ENCODE measurements at places on chromosomes 1 and 21.

DNA sequence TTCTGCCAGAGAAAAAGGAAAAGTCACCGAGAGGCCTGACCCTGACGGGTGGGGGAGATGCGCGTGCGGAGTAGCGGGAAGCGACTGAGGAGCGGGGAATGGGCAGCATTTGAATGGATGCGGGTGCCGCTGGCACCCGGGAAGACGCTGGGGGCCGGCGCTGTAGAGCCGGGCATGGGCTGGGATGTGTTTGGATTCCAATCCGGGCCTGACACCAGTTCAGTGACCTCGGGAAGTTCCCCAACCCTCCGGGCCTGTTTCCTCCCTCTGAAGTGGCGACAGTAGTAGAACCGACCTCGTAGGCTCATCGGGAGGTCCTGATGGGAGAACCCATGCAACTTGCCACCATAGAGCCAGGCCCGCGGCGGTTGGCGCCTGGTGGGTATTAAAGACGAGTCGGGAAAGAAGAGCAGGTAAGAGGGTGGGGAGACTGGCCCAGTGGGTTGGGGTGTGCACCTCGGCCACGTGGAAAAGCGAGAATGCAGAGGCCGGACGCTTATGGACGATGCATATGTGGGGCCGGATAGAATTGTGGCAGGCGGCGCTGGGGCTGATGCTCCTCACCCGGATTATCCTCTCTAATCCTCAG, 642 bp upstream of the SLC16A1 start:
- DNase-seq: peak; percentile 21

DNA sequence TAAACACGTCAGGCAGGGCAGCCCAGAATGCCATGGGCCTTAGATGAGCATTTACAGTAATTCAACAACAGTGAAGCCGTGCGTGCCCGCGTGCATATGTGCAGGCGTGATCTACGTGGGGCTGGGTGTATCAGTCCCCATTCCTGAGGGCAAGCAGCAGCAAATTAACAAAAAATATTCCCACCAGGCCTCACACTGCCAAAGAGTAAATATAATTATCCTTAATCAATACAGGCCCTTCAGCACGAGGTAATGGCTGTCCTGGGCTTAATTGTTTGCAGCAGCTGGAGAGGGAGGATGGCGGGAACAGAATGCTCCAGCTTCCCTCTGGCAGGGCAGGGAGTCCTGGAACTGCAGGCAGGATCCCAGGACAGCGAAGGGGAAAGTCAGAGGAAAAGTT, 91.8 kb downstream of the DDX20 start:
- DNase-seq: no peak

DNA sequence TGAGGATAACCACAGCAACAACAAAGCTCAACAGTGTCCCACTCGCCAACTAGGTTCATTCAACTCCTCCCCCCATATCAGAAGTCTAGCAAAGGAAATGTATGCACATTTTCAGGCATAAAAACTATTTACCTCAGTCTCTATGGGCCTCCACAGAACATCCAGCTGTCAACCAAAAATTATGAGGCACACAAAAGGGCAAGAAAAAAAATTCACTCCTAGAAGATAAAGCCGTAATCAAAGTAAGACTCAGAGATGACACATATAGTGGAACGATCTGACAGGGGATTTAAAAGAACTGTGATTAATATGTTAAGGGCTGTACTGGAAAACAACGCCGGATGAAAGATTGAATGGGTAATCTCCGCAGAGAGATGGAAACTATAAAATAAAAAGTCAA, 158.7 kb downstream of the NTPCR start:
- DNase-seq: no peak

GRCh38 chr1:221087919-221088318, 208.7 kb downstream of the HLX start:
- no peak for DNase-seq

DNA sequence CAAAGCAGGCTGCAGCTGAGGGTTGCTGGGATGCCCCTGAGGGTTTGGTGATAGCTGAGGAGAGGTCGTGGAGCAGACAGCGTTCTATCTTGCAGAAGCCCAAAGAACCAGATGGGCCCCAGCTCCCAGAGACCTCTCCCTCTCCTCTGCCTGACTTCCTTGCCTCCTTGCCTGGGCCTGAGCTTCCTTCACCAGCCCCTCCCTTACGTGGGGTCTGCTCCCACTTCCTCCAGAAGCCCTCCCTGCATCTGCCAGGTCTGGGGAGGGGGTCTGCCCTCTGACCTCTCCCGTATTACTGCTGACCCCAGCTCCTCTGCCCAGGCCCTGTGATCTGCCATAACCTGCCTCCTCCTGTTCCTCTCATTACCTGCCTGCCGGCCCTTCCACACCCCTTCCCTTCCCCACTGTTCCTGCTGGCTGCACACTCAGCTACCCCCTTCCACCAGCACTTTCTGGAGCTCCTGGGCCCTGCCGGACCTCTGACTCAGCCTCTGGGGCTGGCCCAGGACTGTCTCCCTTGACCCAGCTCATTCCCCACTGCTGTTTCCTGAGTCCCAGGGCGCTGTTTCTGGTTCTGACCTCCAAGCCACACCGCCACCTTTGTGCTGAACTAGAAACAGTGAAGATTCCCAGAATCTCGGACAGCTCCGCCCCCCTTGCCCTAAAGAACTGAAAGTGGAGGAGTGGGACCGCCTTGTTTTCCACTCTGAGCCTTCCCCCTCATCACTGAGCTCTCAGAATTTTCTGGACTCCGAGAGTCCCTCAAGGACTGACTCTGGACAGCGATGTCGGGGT, 237.7 kb upstream of the C1orf174 start:
- DNase-seq: no peak

DNA sequence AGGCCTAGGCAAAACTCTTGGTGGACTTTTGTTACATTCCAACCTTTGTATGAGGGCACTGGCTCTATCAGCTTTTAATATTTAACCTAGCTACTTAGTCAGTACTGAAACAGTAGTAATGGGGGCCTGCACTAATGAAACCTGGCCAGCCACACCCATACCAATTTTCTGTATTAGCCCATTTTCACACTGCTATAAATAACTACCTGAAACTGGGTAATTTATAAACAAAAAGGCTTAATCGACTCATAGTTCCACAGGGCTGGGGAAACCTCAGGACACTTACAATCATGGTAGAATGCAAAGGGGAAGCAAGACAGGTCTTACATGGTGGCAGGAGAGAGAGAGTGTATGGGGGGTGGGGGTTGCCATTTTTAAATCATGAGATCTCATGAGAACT, 245.7 kb upstream of the RGS18 start:
- no peak for DNase-seq

DNA sequence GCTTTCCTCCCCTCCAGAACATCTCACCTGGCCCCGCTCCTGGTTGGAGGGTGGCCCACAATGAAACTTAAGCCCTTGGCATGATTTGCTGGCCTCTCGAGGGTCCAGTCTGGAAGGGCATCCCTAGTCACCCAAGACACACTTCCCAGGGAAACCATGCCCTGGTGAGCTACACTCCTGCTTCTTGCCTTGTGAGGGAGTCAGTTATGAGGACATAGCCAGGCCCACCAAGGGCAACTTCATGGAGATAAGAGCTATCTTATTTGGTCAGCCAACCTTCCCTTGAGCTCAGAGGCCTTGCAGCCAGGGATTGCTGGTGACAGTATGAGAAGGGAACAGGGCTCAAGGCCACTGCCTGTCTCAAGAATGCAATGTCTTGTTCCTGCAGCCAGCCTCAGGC, 9.7 kb downstream of the TNR start:
- DNase-seq: no peak

DNA sequence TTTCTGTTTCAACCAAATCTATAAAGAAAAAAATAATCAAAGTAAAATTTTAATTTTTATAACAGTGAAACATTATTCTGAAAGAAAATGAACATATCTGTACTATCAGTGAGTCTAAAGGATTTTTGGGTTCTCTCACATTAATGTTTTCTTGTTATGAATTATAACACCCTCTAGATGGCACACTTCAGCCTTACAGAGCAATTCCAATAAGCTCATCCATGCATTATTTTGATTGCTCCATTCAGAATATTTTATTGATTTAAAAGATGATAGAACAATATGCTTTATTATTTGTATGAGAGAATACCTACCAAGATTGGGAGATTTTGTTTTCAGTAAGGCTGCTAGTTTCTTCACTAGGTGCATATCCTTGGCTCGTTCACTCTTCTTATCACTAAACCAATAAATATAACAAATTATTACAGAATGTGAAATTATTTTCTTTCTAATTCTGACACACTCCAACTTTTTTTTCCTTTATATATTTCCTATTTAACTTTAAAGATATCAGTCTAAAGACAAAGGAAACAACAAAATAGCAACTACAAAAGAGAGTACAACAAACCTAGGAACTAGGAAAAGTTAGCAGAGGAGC, 82.4 kb downstream of the RAB3GAP2 start:
- DNase-seq: peak; percentile 42

DNA sequence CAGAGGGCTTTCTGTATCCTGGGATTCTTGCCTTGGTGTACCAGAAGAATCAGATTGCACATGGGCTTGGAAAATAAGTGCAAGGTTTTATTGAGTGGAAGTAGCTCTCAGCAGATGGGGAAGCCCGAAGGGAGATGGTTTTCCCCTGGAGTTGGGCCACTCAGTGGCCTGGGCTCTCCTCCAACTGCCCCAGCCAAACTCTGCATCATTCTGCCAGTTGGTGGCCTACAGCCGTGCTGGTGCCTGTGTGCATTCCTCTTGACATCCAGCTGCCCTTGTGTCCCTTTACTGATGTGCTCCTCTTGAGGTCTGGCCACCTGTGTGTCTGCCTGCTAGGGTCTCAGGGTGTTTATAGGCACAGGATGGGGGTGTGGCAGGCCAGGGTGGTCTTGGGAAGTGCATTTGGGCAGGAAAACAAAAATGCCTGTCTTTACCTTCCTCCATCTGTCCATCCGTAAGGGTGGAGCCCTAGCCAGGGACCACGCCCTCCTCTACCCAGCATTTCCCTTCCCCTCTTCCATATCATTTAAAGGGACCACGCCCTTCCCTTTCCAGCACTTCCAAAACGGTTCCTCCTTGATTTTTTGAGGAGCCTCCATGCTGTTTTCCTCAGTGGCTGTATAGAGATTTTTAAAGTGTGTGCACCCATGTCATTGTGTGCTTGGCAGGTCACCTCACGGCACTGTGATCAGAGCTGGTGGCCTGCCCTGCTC, 18.9 kb downstream of the SNAP47 start:
- DNase-seq: no peak

DNA sequence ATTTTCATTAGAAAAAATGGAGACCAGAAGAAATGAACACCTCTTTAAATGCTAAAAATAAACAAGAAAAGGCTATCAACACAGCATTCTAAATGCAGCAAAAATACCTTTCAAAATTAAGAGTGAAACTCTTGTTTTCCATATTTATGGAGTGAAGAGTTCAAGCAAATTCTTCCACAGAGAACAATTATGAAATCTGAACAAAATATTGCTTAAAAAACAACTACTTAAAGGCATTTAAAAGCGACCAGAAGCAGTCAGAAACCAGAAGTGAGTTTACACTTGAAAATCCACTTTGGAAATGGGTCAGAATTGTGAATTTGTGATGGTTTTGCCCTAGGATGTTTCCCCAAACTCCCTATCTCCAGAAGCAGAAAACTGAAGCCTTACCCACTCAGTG, 60.9 kb upstream of the KCNH1 start:
- DNase-seq: no peak

DNA sequence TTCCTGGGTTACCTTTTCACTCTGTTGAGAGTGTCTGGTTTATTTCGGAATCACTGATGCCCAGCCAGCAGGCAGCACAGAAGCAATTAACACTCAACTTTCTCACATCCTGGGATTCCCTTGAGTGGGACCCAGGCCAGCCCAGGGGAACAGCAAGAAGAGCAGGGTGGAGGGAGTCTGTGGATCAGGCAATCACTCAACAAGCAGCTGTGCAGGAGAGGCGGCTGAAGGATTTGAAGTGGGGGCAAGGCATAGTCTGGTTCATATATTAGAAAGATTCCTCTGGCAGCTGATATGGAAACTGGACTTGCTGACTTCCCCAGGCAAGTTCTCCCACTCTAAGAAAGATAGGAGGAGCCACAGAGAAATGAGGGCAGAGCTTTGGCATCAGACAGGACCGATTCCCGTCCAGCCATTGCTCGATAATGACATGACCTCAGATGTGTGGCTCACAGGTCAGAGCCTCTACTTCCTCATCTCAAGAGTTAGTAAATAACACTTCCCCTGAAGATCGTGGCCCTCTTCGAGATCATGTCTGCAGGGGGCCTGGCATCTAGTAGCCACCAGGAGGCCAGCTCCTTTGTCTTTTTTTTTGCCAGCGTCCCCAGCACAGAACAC, 12.4 kb downstream of the EPHA8 start:
- DNase-seq: no peak

- no peak for DNase-seq
Observed at GRCh38 chr21:22395965-22396364, 1397.8 kb downstream of the NCAM2 start.

DNA sequence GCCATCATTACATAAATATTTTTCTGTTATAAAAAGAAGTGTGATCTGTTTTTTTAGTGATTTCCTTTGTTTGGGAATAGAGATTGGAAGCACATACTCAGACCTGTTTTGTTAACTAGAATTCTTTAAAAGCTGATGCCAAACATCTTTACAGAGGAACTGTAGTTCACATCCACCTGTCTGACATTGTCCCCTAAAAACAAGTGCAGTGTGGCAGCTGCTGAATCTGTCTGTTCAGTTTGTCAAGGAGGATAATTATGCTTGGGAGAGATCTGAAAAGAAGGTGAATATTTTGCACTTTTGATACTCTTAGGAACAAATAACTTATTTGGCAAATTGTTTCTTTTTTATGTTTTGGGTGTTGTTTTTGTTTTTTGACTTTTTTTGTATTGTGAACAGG, 13.6 kb downstream of the AGMAT start:
- no peak for DNase-seq

DNA sequence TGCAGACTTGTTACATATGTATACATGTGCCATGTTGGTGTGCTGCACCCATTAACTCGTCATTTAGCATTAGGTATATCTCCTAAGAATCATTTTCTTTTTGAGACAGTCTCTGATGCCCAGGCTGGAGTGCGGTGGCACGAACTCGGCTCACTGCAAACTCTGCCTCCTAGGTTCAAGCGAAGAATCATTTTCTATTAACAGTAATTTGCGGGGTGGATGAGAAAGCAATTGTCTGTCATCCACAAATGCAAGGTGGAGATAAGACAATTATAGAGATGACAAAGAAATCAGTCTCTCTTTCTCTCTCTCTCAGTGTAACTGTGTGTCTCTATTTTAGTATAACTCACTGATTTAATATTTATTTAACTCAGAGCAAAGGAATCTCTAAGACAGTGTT, 131.0 kb upstream of the KIAA1614 start:
- DNase-seq: no peak

DNA sequence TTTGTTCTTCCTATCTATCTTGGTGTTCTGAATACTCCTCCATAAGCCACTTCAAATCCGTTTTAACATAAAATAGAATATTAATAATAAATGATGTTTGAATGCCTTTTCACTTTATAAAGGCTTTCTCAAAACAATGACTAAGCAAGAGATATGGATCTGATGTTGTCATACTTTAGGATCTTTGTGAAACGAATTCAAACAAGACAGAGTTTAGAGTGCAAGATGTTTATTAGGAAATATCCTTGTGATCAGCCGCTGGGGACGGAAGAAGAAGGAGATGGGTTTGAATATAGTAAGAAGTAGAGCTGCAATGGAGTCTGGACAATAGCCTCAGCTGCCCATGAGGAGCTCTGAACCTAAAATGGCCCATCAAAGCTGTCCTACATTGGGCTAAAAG, 351.8 kb downstream of the NEGR1 start:
- no peak for DNase-seq

Measured in AML-193 (cell line).